Stimulated activated naive CD4-positive, alpha-beta T cell treated with Interleukin-2 at 50 U/mL for 16 hours (primary cell): ENCODE measurements at places on chromosomes 12 and 14.

- DNase-seq = no peak
Observed at GRCh38 chr14:90440021-90440451, 43.2 kb downstream of the CALM1 start.

- no peak for DNase-seq
Observed at GRCh38 chr12:131218026-131218922, 264.6 kb downstream of the ADGRD1 start.

GRCh38 chr12:52091869-52092268 is 12.4 kb downstream of the SMIM41 start:
- no peak for DNase-seq

GRCh38 chr12:15886372-15887042 is 4.3 kb downstream of the STRAP start:
- no peak for DNase-seq

GRCh38 chr12:72082986-72083820 is 144.6 kb downstream of the TPH2 start:
- no peak for DNase-seq
